ENCODE measurements at places on chromosomes 6 and 20.

DNA sequence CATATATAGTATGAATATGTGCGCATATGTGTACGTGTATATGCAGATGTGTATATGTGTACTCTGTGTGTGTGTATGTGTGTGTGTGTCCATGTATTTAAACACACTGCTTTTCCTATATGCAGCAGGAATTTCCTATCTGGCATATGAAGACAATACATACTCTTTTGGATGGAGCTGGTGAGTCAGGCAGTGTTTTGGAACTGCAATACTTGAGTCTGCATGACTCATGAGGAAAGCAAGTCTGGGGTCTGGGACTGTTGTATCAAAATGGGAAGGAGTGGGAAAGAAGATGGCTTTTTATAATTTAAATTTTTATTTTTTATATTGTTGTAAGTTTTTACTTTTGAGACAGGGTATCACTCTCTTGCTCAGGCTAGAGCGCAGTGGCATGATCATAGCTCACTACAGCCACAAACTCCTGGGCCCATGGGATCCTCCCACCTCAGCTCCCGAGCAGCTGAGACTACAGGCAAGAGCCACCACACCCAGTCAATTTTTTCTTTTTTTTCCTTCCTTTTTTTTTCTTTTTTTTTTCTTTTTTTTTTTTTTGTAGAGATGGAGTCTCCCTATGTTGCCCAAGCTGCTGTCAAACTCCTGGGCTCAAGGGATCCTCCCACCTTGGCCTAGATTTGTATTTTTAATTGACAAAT is 72.2 kb downstream of the ATXN1 start:
- DNase-seq: no peak

GRCh38 chr6:10425975-10426780 is 11.3 kb upstream of the TFAP2A start:
- DNase-seq: no peak

DNA sequence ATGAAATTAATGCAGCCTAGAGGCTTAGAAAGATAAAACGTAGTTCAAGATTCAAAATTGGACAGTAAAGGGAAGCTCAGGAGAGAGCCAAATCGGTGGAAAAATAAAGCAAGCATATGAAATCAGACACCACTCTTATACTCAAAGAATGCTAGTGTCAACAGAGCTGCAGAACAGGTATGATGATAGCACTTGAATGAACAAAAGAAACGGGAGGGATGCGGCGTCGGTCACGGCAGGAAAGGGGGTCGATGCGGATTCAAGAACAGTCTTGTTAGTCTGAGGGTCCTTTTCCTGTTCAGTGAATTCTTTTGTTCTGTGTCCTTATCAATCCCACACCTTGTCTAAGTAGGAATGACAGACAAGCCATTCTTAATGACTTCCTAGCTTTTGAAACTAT is 114.4 kb downstream of the FOXC1 start:
- no peak for DNase-seq

GRCh38 chr20:57620274-57620990 is at the start of gene ZBP1:
ZBP1 (minus strand) TSS chr20:57620426; CDS start chr20:57620295, 131 bp downstream.
- DNase-seq: no peak

GRCh38 chr6:159464816-159465215 is 228.2 kb downstream of the SOD2 start:
- DNase-seq: no peak

DNA sequence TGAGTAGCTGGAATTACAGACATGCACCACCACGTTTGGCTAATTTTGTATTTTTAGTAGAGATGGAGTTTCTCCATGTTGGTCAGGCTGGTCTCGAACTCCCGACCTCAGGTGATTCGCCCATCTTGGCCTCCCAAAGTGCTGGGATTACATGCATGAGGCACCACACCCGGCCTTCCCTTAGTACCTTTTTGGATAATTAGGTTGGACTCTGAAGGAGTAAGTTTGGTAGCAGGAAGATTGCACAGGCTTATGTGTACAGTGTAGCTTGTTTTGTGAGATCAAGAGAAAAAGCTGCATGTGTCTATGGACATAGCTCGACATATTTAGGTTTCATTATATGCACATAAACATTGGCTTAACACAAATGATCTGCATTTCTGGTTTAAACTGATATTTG is 116.8 kb downstream of the NCOA3 start:
- no peak for DNase-seq

- no peak for DNase-seq
These were observed 12.9 kb downstream of the TGM2 start for GRCh38 chr20:38152175-38152620.

- DNase-seq: no peak
These were observed 2.8 kb downstream of the UQCC2 start for GRCh38 chr6:33708516-33709204.

GRCh38 chr20:48858075-48858790 is 30.4 kb upstream of the PREX1 start:
- DNase-seq: peak; percentile 6

GRCh38 chr6:43125555-43125954 is 45.5 kb upstream of the SRF start:
- no peak for DNase-seq

- no peak for DNase-seq
These were observed 18.8 kb downstream of the AK9 start for GRCh38 chr6:109672175-109672574.

DNA sequence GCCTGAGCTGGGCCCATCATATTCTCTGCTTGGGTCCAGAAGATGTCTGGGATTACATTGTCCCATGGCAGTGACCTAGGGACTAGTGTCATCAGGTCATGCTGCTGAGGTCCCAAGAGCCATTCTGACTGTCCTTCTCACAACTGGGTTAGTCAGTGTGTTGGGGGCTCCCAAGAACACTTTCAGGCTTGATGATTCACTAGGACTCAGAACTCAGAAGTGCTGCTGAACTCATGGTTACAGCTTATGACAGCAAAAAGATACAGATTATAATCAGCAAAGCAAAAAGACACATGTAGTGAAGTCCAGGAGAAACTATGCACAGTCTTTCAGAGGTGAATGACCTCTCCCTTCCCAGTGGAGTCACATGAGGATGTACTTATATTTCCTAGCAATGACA is 107.8 kb downstream of the SYNE1 start:
- DNase-seq: no peak

- no peak for DNase-seq
These were observed 48.7 kb upstream of the BMP2 start for GRCh38 chr20:6718662-6719368.

GRCh38 chr6:133430530-133430929 is 189.4 kb downstream of the EYA4 start:
- DNase-seq: no peak

GRCh38 chr6:69790629-69791028 is 6.2 kb downstream of the LMBRD1 start:
- no peak for DNase-seq

DNA sequence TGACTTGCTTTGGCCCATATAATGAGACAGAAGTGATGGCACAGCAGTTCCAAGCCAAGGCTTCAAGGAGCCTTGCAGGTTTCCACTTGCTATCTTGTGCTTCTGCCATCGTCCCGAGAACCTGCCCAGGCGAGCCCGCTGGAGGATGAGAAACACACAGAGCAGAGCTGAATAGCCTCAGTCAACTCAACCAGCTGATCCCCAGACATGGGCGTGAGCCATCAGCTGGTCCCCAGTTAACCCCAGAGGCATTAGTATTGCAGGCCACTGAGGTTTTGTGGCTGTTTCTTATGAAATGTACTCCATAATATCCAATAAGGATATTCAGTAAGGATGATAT is 81.7 kb upstream of the SHLD1 start:
- DNase-seq: no peak

DNA sequence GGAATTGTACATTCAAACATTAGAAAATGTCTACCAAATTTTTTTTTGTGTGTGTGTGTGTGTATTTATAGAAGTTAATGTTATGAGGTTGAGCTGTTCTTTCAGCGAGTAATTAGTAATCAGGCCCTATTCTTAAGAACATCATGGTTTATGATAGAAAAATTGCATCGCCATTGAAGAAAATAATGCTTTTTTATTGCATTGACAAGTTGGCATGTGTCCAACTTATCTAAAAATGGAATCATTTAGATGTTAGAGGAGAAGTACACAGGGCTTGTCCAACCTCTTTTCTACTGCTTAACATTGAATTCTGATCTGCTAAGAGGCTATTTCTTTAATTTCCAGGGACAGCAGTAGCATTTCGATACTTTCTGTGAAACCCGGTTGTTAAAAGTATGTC is 61.6 kb upstream of the ADGRG6 start:
- no peak for DNase-seq

GRCh38 chr6:111356551-111356950 is 126.5 kb downstream of the REV3L start:
- DNase-seq: no peak

GRCh38 chr20:64149141-64149540 is 15.1 kb upstream of the MYT1 start:
- no peak for DNase-seq

DNA sequence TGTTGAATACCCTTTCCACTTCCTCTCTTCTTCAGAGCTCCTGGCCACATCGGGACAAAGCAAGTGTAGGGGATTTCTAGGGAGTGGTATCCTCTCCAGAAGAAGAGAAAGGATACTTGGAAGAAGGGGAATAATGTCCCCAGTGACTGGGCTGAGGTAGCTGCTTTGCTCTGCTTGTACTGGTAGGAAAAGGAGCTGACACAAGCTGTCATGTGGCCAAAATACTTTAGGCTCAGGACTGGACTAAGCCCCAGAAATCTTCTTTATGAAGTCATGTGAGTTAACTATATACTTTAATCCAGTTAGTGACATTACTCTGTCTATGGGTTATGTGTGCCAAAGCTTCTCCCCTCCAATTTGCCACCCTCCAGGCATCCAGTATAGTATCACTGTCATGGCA is 40.5 kb downstream of the AKIRIN2 start:
- no peak for DNase-seq

- no peak for DNase-seq
These were observed 23.1 kb upstream of the HMGN3 start for GRCh38 chr6:79257381-79258205.

DNA sequence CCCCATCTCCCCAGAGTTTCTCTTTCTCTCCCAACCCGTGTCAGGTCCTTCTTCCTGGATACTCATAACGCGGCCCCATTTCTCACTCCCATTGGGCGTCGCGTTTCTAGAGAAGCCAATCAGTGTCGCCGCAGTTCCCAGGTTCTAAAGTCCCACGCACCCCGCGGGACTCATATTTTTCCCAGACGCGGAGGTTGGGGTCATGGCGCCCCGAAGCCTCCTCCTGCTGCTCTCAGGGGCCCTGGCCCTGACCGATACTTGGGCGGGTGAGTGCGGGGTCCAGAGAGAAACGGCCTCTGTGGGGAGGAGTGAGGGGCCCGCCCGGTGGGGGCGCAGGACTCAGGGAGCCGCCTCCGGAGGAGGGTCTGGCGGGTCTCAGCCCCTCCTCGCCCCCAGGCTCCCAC is at the start of gene HLA-F:
Gene HLA-F, plus strand, starts transcription at position 173 of the 404 bp plus-strand sequence. Its CDS starts 30 bp downstream, at position 203.
- peak; percentile 67 for DNase-seq

DNA sequence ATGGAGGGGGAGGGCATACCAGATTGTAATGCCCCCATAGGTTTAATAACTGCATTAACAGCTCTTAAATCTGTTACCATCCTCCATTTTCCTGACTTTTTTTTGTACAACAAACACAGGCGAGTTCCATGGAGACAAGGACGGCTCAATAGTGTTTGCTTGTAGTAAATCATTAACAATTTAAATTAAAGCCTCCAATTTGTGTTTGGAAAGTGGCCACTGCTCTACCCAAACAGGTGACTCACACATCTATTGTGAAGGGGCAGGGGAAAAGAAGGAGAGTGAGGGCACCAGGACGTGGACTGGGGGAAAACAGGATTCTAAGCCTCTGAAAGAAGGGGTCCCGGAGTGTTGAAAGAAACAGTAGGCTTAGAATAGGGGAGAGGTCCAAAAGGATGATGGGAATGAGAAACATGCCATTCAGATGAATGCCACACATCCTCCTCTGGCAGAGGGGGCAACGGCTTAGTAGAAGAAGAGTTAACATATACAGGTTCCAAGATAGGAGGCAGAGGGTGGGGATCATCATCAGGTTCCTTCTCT is 6.9 kb downstream of the GLYATL3 start:
- DNase-seq: no peak

GRCh38 chr20:37473249-37474000 is 47.6 kb upstream of the NNAT start:
- no peak for DNase-seq

DNA sequence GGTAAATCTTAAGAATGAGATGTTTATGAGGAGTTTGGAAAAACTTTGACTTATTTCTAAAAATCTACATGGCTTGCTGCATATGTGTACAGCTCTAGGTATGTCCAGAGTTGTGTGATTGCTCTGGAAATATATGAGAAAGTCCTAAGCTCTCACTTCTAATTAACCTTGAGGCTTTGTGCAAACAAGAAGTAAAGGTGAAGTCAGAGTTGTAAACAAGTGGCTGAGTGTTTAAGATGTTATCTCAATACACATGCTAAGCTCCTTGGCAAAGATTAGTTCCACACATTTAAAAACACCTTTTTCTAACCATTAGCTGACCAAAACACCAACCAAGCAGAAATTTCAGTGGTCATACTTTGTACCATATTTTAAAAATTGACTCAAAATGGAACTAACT is 684.2 kb downstream of the HTR1B start:
- DNase-seq: no peak

All from hippocampal formation (tissue), 2 donors.